ENCODE measurements at places on chromosomes 4 and X.

DNA sequence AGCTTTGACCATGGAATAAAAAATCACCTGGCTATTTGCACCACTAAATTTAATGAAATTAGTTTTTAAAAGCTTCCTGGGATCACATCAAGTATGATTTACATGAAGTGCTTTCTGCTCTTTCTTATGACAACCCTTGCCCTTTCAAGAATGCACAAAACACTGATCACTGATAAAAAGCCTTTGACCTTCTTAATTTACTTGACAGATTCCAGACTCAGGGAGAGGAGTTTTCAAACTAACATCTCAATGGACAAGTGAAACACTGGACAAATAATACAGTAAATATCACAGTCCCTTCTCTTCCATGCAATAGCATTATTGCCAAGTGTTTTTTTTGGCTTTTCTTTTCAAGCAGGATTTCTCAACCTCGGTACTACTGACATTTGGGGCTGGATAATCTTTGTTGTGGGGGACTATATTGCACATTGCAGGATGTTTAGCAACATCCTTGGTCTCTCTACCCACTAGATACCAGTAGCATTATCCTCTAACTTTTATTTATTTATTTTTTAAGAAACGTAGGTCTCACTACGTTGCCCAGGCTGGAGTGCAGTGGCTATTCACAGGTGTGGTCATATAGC, 86.3 kb downstream of the ZNF827 start:
- no peak for DNase-seq

DNA sequence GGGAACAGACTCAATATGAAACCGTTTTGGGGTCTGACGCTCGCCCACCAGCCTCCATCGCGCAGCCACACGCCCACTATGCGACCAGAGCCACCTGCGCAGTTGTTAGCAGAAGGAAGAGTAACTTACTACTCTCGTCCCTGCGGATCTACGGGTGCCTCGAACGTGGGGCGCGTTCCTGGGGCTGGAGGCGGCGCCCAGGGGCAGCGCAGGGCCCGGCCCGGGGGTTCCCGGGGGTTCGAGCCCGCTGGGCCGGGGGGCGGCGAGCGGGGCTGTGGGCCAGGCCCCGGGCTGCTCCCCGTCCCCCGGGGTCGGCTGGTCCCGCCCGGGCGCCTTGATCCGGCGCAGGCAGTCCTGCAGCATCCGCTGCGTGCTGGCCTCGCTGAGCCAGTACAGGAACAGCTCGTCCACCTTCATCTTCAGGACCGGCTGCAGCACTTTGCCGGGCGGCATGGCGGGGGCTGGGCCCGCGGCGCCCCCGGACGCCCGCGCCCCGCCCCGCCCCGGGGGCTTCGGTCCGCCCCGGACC, 404 bp downstream of the PPP2R3B start:
- DNase-seq: no peak

DNA sequence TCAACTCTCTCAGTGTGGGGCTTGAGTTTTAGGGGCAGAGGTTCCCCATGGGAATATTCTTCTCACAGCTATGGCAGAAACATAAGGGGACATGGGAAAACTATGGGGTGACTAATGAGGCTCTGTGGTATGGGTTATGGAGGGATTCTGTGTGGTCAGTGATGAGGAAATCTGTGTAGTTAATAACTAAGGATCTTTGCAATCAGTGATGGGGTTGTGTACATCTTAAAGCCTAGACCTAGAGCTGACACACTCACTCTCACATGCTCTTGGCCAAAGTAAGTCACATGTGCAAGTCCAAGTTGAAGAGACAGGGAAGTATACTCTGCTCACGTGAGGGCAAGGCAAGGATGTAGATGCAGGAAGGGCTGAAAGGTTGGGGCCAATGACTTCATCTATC, 86.4 kb upstream of the UXT start:
- no peak for DNase-seq

- no peak for DNase-seq
These were observed 61.3 kb downstream of the NUDT11 start for GRCh38 chrX:51435101-51435500.

GRCh38 chr4:64341711-64342110, 67.5 kb downstream of the TECRL start:
- DNase-seq: no peak

GRCh38 chr4:24655326-24655725, 71.0 kb upstream of the DHX15 start:
- DNase-seq: no peak

- no peak for DNase-seq
These were observed 49.5 kb downstream of the CPZ start for GRCh38 chr4:8641931-8642650.

DNA sequence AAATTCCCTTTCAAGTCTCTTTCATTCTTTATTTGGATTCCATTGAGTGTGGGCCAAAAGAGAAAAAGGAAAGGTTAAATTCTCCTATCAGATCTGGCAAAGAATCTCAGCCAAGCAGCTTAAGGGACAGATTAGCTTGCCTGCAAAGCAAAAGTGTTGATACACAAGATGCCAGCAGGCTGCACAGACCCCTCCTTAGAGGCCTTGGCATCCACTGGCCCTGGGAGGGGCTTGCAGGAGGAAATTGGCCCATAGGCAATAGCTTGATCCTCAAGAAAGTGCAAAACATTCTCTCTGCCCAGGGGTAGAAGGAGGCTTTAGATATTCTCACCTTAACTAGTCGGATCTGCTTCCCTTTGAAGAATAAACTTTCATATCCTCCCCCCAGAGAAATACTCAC, 300.4 kb upstream of the CPEB2 start:
- DNase-seq: no peak

GRCh38 chr4:188603646-188604045, 464.4 kb downstream of the TRIML1 start:
- no peak for DNase-seq

- no peak for DNase-seq
These were observed 46.9 kb downstream of the ANTXR2 start for GRCh38 chr4:80026100-80026499.

- peak; percentile 4 for DNase-seq
These were observed 27.5 kb downstream of the SETD7 start for GRCh38 chr4:139528377-139529005.

DNA sequence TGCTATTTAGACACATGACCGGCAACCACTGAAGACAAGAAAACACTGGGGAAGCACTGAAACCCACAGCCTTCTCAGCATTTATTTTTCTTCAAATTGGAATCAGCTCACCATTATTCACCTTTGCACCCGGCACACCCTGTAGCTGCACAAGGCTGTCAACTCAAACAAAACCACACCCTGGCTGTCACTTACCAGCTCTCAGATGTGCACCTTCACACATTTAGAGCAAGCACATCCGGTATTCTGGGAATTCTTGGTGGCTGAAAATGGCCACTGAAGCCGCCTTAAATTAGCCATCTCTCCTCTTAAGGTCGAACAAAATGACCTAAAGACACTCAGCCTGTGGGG, 5.9 kb downstream of the ZFYVE28 start:
- DNase-seq: no peak

GRCh38 chrX:109760209-109760921, 27.3 kb upstream of the ACSL4 start:
- DNase-seq: no peak

DNA sequence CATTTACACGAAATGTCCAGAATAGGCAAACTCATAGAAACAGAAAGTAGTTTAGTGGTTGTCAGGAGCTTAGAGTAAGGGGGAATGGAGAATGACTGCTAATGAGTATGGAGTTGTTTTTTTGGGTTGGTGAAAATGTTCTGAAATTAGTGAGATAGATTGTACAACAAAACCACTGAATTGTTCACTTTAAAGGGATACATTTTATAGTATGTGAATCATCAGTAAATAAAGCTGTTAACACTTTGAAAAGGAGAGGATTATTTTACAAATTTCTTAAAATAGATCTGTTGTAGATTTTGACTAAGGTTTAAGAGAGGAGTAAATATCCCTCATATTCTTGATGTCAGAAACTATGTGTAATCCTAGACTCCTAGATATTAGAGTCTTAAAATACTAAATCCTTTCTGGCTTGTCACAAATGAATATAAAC, 82.7 kb downstream of the RAPGEF2 start:
- no peak for DNase-seq

DNA sequence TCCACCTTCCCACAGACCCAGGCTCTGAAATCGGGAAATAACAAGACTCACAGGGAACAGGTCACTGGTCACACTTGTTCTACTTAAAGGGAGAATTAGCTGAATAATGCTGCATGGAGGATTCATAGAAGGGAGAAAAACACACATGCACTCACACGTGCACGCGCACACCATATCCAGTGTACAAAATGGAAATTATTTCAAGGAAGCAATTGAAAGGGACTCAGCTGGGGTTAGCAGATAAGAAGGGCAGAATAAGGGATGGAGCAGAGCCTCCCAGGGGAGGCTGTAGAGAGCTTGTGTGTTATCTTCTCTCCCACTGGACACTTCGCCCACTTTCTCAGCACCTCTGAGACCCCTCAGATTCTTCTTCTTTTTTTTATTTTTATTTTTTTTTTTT, 10.3 kb downstream of the GABRQ start:
- no peak for DNase-seq

GRCh38 chrX:101078716-101079598, at the start of gene TMEM35A:
TSS of gene TMEM35A (plus strand) at chrX:101078879. CDS start at chrX:101079003, 124 bp downstream.
- no peak for DNase-seq

DNA sequence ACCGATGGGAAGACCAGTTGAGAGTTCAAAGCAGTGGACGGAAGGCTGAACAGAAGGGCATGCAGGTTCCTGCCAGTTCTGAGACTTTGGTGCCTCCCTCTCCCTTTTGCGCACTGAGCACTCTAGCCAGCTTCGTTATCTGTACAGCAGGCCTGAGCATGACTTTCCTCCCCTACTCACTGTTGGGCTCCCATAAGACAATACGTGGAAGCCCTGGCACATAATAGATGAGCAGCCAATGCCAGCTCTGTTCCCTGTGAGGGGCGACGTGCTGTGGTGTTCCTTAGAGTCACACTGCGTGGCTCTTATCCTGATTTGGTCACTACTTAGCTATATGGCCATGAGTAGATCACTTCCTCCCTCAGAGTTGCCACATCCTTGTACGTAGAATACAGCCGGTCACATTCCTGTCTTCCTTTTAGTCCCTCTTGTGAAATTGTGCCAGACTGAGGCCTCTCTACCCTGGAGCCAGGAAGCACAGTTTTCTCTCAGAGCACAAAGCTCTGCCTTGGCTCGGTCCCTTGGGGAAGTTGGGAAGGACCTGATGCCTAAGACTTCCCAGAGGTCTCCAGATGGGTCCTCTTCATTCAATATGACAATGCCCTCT, 160.4 kb upstream of the MAMLD1 start:
- no peak for DNase-seq

GRCh38 chr4:185672618-185673017, 137.3 kb upstream of the PDLIM3 start:
- DNase-seq: no peak

GRCh38 chrX:45198706-45199105, 2.0 kb downstream of the DIPK2B start:
- no peak for DNase-seq

GRCh38 chrX:48957477-48957826, at the start of gene OTUD5:
TSS of gene OTUD5 (minus strand) at chrX:48957607. CDS start at chrX:48957570, 37 bp downstream.
- DNase-seq: no peak

DNA sequence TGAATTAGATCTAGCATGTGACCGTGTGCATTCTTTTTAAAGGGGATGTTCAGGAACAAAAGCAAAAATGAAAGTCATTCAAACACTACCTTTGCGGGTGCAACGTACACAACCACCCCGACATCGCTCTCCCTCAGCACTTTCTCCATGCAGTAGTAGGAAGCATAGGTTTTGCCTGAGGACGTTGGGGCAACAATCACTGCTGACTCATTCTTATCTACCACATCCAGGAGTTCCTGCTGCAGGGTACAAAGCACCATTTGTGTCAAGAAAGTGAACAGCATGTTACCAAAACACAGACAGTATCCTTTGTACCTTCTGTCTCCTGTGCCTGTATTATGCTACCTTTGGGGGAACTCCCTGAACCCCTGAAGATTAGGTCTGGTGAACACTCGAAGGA, 58.6 kb downstream of the DDX60L start:
- DNase-seq: no peak

GRCh38 chr4:2442175-2442993, 23.6 kb downstream of the CFAP99 start:
- no peak for DNase-seq

DNA sequence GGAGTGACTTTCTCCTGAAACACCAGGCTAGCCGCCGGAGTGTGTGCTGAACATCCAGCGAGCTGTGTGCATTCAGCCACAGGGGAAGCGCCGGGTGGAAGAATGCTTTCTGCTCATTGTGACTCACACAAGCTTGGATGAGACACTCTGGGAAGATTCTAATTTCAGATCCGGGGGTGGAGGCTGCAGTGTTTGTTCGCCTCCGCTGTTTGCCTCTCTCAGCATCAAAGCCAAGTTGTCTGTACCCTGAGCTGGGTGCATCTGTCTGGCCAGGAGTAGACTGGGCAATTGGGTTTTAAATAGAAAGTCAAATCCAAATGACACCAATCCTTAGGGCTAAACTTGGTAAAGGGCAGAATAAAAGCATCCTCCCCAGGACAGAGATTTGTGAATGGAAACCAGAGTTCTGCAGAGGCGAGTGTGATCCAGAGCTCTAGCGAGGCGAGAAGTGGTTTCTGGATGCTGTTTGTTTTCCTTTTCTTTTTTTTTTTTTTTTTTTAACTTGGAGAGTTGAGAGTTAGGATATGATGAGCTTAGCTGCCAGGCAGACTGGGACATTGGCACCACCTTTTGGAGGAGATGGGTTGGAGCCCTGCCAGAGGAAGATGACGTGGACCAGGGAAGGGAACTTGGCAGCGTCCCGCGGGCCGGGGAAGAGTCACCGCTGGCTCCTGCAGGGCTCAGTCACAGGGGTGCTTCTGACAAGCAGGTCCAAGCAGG, 196.0 kb upstream of the PSAPL1 start:
- DNase-seq: no peak

GRCh38 chr4:83677656-83678055, 141.7 kb downstream of the GPAT3 start:
- no peak for DNase-seq

DNA sequence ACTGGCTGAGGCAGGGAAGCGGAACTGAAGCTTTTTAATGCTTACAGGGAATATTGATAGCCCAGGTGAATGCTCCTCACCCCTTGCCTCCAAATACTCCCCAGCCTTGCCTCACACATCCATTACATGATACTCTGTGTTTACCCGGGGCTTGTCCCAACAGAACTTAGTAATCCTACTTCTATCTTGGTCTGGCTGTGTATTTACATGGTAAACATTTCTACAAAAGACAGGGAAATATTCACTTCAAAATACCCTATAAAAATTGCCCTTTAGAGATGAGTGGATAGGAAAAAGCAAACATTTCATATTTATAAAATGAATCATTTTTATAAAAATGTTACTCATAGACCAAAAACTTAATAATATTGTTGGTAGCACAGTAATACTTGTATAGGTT, 120.1 kb downstream of the NHS start:
- no peak for DNase-seq

DNA sequence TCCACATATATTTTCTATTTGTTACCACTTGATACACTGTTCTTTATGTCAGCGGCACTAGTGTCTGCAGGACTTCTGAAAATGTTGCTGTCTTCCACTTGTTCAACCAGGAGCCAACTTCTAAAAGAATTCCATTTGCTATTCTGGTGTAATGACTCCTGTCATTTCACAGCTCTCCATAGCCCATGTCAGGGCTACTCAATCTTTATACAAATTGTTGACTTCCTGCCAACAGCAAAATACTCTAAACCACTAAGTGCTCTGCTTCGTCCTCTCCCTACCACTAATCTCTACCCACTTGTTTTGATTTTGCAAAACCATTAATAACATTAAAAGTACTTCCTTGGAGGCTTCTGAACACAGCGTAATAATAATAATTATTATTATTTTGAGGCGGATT, 7.2 kb downstream of the CTSO start:
- no peak for DNase-seq

- DNase-seq: no peak
These were observed 17.2 kb upstream of the DCAF4L1 start for GRCh38 chr4:41964401-41964800.

Data from SIG-M5 (cell line).